Stimulated activated CD8-positive, alpha-beta memory T cell treated with anti-CD3 and anti-CD28 coated beads, Interleukin-4, amount 100 ng/mL, for 1 hour (primary cell): ENCODE measurements at places on chromosomes 16 and 17.

GRCh38 chr17:75319904-75320691 is 30.9 kb upstream of the SLC25A19 start:
- DNase-seq = no peak

- no peak for DNase-seq
These were observed 6.7 kb upstream of the GSG1L start for GRCh38 chr16:28069971-28070794.

DNA sequence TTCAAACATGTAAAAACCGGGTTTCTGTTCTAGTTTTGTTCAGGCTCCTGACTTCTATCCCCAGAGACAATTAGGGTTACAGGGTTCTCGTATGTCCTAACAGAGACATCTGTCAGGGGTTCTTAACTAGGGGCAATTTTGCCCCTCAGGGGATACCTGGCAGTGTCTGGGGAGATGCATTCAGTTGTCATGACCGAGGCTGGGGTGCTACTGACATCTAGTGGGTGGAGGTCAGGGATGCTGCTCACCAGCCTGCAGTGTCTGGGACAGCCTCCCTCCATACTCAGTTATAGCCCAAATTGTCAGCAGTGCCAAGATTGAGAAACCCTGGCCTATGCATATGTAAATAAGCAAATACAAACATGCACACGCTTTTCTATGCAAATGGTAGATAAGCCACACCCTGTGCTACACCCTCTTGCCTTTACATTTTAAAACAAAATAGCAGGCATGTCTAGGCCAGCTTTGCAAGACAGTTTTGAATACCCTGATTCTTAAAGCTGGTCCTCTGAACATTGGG is 37.4 kb downstream of the CLEC16A start:
- DNase-seq = no peak

- no peak for DNase-seq
These were observed 6.7 kb downstream of the HS3ST3B1 start for GRCh38 chr17:14307560-14308024.

- no peak for DNase-seq
These were observed at the start of gene NOD2 for GRCh38 chr16:50692999-50693781. Gene NOD2 (plus strand): TSS chr16:50693606. CDS start chr16:50699496, 5,890 bp downstream.

- no peak for DNase-seq
These were observed 38.0 kb downstream of the SLC5A11 start for GRCh38 chr16:24883714-24884151.

DNA sequence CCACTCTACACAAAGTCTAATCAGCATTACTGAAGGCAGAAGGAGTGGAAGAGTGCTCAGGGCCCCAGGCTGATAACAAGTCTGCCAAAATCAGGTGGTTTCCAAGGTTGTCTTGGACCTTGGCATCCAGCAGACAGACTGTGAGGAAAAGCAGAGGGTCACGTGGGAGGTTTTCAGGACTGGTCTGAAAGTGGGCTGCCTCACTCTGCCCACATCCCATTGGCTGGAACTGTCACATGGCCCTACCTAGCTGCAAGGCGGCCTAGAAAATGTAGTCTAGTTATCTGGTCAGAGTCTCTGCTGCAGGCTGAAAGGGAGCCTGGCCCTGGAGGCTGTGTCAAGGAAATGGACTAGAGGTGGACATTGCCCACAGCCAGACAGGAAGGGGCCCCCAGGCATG is 310.7 kb upstream of the ASIC2 start:
- DNase-seq = no peak
